Astrocyte (in vitro differentiated cells and primary cell): ENCODE measurements at places on chromosomes 3 and 15.

DNA sequence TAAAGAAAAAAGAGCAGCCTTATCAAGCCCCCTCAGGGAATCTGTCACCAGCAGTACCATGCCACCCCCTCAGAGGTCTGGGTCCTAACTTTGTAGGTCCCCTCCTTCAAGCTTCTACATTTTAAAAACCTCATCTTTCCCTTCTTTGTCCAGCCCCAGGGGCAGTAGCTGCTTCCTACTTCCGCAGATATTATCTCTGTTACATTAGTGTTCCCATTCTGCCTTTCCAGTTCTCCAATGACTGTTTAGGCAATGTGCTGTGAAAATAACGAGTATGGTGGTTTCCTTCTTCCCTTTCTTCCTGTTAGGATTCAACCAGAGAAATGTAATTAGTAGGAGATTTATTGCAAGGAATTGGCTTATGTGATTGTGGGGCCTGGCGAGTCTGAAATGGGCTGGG lies 126.1 kb upstream of the TNIK start:
- DNase-seq: no peak

GRCh38 chr3:85589145-85589544 lies 630.4 kb downstream of the CADM2 start:
- DNase-seq: peak; percentile 99

- DNase-seq: peak; percentile 47
These were observed 82.4 kb upstream of the ST3GAL6 start for GRCh38 chr3:98680723-98681122.

- DNase-seq: no peak
These were observed 21.5 kb upstream of the GLCE start for GRCh38 chr15:69138963-69139362.

DNA sequence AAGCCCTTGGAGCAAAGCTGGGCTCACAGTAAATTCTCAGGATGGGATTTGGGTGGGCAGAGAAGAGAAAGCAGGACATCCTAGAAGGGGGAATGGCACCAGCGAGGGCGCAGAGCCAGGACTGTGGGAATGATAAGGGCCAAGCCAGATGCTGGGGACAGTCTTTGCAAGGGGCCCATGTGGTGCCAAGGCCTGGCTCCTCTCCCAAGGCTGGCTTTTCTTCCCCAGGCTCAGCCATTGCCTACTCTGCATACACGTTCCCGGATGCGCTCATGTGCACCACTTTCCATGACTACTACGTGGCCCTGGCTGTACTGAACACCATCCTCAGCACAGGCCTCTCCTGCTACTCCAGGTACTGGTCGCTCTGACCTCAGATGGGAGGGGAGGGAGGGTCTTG lies 24.7 kb upstream of the KIF23 start:
- no peak for DNase-seq

DNA sequence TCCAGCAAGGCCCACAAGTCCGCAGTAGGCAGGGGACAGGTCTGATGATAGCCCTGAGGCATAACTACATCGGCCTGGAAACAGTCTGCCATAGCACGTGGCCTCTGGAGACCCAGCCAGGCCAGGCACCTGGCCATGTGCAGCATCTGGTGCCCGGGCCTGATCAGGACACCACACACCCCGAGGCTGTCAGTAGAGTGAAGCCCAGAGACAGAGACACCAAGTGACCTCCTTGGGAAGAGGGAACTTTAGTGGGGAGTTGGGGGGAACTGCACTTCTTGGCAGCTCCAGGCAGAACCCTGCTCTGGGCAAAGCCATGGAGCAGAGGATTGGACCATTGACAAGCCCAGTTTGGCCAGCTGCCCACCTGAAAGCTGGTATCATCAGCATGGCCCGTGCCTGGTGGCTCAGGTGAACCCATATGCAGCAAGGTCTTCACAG lies 1.2 kb downstream of the SHISA5 start:
- DNase-seq: no peak

DNA sequence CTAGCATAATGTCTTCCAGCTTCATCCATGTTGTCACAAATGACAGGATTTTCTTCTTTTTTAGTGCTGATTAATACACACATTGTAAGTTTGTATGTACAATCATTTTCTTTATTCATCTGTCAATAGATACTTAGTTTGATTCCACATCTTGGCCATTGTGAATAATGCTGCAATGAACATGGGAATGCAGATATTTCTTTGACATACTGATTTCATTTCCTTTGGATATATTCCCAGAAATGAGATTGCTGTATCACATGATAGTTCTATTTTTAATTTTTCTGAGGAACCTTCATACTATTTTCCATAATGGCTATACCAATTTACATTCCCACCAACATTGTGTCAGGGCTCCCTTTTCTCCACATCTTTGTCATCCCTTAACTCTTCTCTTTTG lies 117.9 kb downstream of the MEIS2 start:
- DNase-seq: no peak

- DNase-seq: peak; percentile 89
These were observed 167.3 kb downstream of the SLCO3A1 start for GRCh38 chr15:92020804-92021203.

DNA sequence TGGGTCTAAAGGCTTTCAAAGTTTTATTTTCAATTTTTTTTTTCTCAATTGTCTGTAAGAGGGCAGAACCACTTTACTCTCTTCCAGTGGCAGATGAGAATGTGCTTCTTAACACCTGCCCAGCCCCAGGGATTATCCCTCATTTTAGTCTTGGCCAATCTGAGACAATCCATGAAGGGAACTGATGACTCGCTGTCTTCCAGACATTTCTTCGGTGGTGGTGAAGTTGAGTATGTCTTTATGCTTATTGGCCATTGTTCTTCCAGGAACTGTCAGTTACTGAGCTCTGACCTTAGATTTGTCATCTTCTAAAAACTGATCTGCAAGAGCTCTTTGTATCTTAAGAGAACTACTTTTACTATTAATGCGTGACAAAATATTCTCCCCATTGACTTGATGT lies 139.5 kb downstream of the TJP1 start:
- DNase-seq: peak; percentile 34

GRCh38 chr3:150449169-150449721 lies 41.1 kb downstream of the TSC22D2 start:
- peak; percentile 90 for DNase-seq

DNA sequence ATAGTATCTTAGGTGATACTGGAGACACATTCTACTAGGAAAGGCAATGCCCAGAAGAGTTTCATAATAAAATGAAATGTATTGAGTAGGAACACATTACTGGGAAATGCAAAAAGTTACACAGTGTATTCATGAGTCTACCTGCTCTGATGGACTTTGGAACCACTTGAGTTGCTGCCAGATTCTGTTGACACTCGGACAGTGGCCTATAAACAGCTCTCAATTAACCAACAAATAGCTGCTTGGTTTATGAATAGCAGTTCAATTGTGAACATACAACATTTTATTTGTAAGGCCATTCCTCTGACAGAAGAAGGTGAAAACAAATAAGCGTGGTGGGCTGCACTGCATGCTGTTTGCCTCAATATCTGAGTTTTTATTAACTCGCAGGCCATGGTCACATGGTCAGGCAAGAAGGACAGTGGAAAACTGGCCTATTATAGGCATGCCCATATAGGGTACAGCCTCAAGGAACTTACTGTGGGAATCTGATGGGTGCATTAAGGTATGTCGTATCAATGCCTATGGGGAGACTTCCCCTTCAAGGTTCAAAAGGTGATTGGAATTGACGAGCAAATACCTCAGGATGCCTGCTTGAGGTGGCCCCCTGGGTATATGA lies 66.2 kb downstream of the C3orf80 start:
- no peak for DNase-seq

GRCh38 chr3:176734146-176734545 lies 463.1 kb downstream of the TBL1XR1 start:
- DNase-seq: no peak

DNA sequence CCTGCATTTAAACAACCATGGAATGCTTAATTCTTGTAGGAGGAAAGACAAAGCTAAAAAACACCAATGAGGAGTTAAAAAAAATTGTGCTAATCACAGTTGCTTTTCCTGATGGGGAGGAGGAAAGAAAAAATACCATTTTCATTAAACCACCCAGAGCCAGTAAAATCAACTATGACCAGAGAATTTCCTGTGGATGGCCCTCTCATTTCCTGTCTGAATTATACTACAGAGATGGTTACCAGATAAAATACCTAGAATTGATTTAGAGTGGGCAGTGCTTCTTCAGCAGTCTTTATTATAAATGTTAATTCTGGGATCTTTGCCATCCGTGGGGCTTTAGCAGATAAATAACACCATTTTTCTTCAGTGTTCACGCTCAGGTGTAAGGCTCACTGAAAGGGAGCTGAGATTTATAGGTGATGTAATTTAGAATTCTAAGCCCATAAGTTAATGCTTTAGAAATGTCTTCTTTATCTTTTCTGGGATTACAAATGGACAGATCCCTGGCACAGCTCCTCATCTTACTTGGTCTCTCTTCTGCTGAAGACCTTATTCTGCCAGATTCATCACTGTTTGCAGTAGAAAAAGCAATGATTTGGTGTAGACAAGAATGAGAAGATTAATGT lies 37.9 kb downstream of the RETNLB start:
- no peak for DNase-seq
